ENCODE measurements at places on chromosomes 1 and 21. TPM values are rescaled to one million over a fixed set of nuclear protein-coding genes. Genes with fewer than 3 reads are reported as not detected.

DNA sequence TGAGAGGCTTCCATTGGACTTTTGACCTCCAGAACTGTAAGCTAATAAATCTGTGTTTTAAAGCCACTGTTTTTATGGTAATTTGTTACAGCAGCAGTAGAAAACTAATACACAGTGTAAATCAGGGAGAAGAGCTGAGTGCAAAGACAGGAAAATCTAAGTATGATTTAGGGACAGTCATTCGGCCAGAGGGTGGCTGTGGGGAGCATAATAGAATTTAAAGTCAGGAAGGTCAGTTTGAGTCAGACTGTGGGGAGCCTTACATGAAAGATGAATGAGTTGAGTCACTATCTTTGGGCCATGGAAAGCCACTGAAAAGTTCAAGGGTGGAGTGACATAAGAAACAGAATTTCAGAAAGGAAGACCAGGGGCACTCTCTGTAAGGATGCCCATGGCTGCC is 52.4 kb upstream of the SSX2IP start:
- DNase-seq, result no peak

GRCh38 chr1:6351480-6352137 is 42.0 kb downstream of the ACOT7 start:
- DNase-seq, result no peak

The CELA3B gene
- not detected for total RNA-seq

The CKS1B gene
- total RNA-seq, result 22.8 TPM

The HSPG2 gene
- total RNA-seq, result 3.3 TPM

GRCh38 chr21:15839026-15839425 is 109.2 kb downstream of the USP25 start:
- DNase-seq, result no peak

The ADAMTS4 gene
- 12.3 TPM for total RNA-seq

The CELA2B gene
- total RNA-seq, result not detected

DNA sequence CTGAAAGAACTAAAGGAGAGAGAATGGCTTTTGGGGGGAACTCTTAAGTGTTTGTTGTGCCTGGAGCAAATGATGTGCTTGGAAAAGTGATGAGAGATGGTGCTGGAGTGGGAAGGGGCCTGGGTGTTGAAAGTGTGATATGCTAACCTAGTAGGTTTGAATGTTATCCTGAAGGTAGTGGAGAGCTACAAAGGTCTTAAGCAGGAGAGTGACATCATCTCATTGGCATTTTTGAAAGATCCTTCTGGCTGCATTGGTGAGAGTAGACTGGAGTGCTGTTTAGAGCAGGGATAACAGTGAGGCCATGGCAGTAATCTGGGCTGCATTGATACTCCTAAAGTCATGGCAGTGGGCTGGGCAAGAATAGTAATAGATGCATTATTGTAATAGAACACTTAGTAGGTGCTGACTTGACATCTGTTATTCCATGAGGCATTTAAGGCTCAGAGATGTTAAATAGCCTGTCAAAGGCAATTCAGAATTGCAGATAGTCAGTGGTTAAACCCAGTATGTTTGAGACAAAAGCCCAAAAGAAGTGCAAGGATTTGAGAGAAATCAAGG is 44.5 kb downstream of the MDM4 start:
- no peak for DNase-seq

DNA sequence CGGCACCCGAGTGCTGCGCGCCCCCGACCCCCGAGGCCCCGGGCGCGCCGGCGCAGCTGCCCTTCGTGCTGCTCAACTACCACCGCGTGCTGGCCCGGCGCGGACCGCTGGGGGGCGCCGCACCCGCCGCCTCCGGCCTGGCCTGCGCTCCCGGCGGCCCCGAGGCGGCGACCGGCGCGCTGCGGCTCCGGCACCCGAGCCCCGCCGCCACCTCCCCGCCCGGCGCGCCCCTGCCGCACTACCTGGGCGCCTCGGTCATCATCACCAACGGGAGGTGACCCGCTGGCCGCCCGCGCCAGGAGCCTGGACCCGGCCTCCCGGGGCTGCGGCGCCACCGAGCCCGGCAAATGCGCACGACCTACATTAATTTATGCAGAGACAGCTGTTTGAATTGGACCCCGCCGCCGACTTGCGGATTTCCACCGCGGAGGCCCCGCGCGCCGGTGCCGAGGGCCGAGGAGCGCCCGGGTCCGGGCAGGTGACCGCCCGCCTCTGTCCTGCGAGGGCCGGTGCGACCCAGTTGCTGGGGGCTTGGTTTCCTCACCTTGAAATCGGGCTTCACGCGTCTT is 49.0 kb downstream of the SIM2 start:
- peak; percentile 88 for DNase-seq

- DNase-seq, result no peak
These were observed 18.9 kb upstream of the BATF3 start for GRCh38 chr1:212718499-212718898.

GRCh38 chr1:169103480-169103893 is 3.0 kb upstream of the ATP1B1 start:
- no peak for DNase-seq

The ZBED6 gene
- 23.3 TPM for total RNA-seq

The SERPINC1 gene
- total RNA-seq, result not detected

- DNase-seq, result no peak
These were observed 650.0 kb downstream of the SMYD3 start for GRCh38 chr1:245856944-245857531.

The SPRR1B gene
- total RNA-seq, result not detected

- DNase-seq, result no peak
These were observed 27.2 kb downstream of the HSPG2 start for GRCh38 chr1:21909787-21910503.

The CD160 gene
- total RNA-seq, result not detected

DNA sequence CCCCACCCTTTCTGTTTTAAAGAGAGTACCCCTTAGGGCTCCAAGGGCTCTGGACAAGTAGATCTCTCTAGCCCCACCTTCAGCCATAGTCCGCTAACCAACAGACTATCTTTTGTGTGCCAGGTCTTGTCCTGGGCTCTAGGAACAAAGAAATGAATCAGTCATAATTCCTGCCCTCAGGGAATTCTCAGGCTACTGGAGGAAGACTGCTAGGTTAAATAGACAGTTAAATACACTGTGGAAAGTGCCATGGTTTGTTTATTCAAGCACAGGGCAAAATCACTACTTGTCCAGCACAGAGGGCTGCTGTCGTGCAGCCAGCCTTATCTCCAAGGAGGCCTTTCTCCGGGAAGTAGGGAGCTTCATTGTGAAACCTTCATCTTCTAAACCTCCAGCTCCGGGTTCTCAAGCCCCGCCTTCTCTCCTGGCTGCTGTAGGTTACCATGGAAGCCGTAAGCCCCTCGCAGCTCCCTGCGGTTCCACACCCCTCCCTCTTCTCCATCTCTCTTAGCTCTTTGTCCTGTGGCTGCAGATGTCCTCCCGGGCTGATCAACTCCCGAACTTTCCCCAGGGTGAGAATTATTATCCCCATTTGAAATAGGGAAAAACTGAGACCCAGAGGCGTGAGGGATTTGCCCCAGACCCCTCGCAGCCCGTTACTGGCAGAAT is 29.8 kb downstream of the SHISAL2A start:
- DNase-seq, result peak; percentile 79

The SPRR2A gene
- total RNA-seq, result not detected

The OLIG2 gene
- total RNA-seq, result 21.4 TPM

GRCh38 chr1:101065575-101065974 is 40.0 kb upstream of the DPH5 start:
- no peak for DNase-seq

The PLPPR5 gene
- total RNA-seq, result 2.0 TPM

GRCh38 chr1:45684402-45684801 is 1.9 kb downstream of the GPBP1L1 start:
- no peak for DNase-seq

The CALML6 gene
- 5.2 TPM for total RNA-seq

The SPATA1 gene
- total RNA-seq, result 1.3 TPM

- no peak for DNase-seq
These were observed 88.8 kb upstream of the TTC34 start for GRCh38 chr1:2890221-2890850.

GRCh38 chr1:224488806-224489499 is 54.4 kb upstream of the WDR26 start:
- no peak for DNase-seq

DNA sequence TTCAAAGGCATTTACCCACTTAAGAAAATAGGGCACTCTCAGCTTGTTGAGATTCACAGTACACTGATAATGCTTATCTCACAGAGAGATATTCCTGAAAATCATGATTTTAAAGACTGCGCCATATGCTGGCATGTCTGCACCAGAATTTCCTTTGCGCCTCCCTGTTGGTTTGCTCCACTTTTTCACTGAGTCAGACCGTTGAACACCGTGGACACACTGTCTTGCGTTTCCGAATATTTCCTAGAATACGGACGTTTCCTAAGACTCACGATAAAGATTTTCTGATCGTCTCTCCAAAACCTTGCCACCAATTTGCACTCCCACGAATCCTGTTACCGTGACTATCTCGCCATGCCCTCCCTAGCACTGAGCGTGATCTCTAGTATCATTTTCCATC is 497 bp upstream of the C1orf115 start:
- DNase-seq, result no peak

GRCh38 chr1:99634971-99635624 is 10.8 kb upstream of the PALMD start:
- DNase-seq, result no peak

DNA sequence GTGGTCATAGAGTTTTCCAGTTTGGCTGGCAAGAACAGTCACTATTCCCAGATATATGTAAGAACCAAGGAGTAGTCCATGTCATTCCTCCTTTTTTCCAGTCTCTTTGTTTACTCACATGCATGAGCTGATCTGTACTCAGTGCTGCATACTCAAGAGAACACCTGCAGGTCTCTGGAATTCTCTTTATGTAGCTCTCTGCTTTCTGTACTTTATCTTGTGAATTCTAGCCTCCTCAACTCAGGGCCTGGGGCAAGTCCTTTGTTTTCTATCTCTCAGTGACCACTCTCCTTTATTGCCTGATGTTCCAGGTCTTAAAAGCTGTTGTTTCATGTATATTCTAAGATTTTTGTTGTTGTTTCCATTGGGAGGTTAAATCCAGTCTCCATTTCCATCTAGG is 478.9 kb downstream of the DPYD start:
- DNase-seq, result no peak

The CHODL gene
- total RNA-seq, result 5.5 TPM

The OR2T29 gene
- total RNA-seq, result not detected

- DNase-seq, result no peak
These were observed 238.9 kb upstream of the AJAP1 start for GRCh38 chr1:4415476-4415875.

The SLC1A7 gene
- total RNA-seq, result not detected

GRCh38 chr1:180923021-180923841 is 10.5 kb downstream of the KIAA1614 start:
- peak; percentile 75 for DNase-seq

GRCh38 chr1:161549652-161550051 is at the start of gene FCGR3A:
TSS of gene FCGR3A (minus strand) at chr1:161549818. CDS start at chr1:161549736, 82 bp downstream.
- DNase-seq, result no peak

- DNase-seq, result no peak
These were observed 28.3 kb upstream of the PCBP3 start for GRCh38 chr21:45615145-45615711.

GRCh38 chr21:15874615-15875014 is 144.8 kb downstream of the USP25 start:
- no peak for DNase-seq

The EYA3 gene
- 25.3 TPM for total RNA-seq

The CLCA1 gene
- not detected for total RNA-seq

- DNase-seq, result no peak
These were observed 10.3 kb upstream of the KCNJ15 start for GRCh38 chr21:38246511-38246910.

DNA sequence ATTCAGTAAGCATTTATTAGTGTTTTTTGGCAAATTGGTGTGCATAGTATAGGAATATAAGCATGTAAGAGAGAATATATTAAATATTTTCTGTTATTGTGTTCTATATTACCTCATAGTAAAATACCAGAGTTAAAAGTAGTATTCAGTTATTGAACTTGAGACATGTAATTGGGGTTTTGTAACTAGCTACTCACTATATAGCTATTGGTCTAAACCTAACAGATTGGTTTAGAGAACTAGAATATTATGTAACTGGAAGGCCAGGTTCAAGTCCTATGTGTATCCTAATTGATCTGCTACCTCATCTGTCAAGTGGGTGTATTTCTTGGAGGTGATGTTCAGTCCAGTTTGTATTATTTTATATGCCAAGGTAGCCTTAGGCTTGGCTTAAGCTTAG is 26.3 kb downstream of the CLIC4 start:
- DNase-seq, result no peak

- no peak for DNase-seq
These were observed 46.4 kb upstream of the ERG start for GRCh38 chr21:38544661-38545060.

DNA sequence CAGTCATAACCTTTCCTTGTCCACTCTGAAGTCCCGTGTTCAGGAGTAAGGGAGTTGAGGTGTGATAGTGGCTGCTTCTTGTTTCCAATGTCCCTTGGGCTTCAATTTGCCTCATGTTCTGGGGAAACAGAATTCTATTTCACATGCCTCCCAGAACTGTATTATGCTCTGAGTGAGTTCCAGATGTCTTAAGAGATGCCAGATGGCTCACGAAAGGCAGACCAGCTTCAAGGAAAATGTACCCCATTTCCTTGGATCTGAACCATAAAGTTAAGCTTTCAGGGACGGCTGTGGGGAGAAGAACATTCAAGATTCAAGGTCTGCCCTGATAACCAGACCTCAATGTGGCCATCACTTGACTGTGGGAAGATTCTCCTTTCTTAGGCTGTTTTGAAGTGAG is 42.4 kb downstream of the C1orf87 start:
- DNase-seq, result no peak

- no peak for DNase-seq
These were observed 44.9 kb upstream of the FOXD3 start for GRCh38 chr1:63277195-63278192.

DNA sequence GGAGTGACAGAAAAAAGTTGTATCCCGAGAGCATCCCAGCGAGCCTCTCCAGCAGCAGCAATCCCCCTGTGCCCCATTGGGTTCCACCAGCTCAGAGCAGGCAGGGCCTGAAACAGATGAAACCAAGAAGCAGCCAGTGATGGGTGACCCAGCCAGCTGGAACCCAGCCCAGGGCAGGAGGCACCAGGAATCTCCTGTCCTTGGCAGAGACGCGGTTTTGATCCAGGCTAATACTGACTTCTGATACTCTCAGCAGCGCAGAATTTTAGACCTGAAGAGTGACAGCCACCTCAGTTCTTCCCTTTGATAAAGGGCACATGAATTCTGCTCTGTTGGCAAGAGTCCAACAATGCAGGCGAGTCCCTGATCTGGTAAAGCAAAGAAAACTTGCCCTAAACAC is 11.4 kb upstream of the OLIG1 start:
- no peak for DNase-seq

- DNase-seq, result no peak
These were observed 4.8 kb downstream of the FBXO28 start for GRCh38 chr1:224118688-224119087.

The CCDC185 gene
- total RNA-seq, result not detected

GRCh38 chr1:69523032-69523431 is 44.7 kb upstream of the LRRC7 start:
- no peak for DNase-seq

- no peak for DNase-seq
These were observed 9.2 kb downstream of the GCSAML start for GRCh38 chr1:247557926-247558674.

The ICOSLG gene
- 0.37 TPM for total RNA-seq

All from glutamatergic neuron (in vitro differentiated cells).